ENCODE measurements at places on chromosomes 3 and 15. TPM values are rescaled to one million over a fixed set of nuclear protein-coding genes. Genes with fewer than 3 reads are reported as not detected.

The RBPMS2 gene
- total RNA-seq: not detected

DNA sequence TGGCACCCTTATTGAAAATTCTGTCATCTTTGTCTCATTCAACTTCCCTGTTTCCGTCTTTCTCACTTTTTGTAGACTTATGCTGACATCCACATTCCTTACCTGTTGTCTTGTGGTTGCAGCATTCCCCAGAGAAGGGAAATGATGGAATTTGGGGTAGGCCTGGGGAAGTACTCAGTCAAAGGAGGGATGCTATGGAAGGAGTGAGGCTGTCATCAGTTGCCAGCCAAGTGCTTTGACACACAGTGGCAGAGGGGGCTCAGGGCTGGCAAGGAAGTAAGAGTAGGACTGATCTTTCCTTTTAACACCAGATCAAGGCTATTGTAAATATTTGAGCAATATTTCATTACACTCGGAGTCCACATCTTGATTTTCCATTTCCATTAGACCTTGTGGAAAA, 64.4 kb downstream of the RPLP1 start:
- no peak for DNase-seq

DNA sequence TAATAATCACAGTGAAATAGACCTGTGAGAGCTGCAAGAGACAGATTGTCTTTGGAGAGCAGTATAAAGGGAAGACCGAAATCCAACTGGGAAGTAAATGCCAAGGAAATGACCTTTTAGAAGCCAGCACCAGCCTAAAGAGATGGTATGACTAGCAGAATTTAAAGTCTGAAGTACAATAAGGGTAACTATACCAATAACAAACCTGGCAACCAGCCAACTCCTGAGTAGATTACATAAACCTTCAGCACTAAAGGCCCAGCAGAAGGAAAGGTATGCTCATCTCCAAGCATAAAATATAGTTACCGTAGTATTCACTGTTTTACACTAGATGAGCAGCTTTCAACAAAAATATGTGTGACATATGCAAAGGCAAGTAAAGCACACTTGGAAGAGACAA, 155.1 kb upstream of the SATB1 start:
- no peak for DNase-seq

DNA sequence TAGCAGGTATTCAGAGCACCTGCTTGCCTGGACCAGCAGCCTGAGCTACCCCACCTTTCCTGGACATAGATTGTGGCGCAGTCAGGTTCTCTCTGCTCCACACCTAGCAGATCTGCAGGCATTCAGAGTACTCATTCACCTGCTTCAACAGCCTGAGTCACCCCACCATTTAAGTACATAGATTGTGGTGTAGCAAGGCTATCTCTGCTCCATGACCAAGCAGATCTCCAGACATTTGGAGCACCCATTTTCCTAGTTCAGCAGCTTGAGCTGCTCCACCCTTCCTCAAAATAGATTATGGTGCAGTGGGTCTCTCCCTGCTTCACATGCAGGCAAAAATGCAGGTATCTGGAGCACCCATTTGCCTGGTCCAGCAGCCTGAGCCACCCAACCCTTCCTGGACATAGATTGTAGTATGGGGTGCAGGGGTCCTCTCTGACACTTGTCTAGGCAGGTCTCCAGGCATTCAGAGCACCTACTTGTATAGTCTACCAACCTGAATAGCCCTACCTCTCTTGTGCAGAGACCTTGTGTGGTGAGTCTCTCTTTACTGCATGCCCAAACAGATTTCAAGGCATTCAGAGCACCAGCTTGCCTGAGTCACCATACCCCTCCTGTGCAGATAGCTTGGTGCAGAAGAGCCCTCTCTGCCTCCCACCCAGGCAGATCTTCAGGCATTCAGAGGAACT, 466.0 kb upstream of the THBS1 start:
- DNase-seq: peak; percentile 92

GRCh38 chr3:112654492-112654891, 13.5 kb upstream of the CCDC80 start:
- no peak for DNase-seq

- peak; percentile 84 for DNase-seq
Measured at GRCh38 chr3:39150803-39151631, 2.4 kb downstream of the CSRNP1 start.

Measured in foreskin keratinocyte (primary cell).